ENCODE measurements at places on chromosomes 6 and 20.

DNA sequence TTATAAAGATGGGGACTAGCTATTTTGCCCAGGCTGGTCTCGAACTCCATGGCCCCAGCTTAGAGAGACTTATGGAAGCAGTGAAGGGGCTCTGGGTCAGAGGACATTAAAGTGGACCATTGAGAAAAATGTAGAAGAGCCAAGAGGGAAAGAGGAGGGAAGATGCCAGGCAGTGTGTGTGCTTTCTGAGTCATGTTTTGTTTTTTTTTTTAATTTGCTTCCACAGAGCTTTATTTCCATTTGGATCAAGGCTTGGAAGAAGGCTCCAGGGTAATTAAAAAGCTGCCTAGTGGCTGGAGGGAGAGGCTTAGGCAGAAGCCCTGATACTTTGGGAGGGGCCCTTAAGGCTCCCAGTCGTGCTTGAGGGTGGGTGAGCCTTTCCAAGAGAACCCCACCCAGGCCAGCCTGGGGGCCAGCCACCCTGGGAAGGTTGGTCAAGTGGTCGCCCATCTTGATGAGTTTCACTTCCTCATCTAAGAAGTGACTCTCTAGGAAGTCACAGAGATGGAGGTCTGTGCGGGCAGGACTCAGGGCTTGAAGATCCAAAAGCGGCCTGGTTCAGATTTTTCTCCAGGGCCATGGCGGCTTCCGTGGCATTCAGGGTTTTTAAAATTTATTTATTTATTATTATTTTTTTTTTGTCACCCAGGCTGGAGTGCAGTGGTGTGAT is 3.0 kb upstream of the ZNF335 start:
- DNase-seq = no peak

DNA sequence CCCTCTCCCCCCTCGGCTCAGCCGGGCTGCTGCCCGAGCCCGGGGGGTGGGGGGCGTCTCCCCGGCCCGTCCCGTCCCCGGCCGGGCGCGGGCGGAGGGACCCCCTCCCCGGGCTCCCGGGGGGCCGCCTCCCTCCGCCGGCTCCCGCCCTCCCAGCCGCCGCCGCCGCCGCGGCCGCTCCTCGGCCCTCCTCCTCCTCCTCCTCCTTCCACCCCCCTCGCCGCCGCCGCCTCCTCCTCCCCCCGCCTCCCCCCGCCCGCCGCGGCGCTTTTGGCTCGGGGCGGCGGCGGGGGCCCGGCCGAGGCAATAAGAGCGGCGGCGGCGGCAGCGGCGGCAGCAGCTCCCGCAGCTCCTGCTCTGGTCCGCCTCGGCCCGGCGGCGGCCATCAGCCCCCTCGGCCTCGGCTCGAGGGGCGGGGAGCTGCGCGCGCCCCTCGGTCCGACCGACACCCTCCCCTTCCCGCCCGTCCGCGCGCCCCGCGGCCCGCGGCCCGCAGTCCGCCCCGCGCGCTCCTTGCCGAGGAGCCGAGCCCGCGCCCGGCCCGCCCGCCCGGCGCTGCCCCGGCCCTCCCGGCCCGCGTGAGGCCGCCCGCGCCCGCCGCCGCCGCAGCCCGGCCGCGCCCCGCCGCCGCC is 38.7 kb downstream of the GNAS start:
- no peak for DNase-seq

DNA sequence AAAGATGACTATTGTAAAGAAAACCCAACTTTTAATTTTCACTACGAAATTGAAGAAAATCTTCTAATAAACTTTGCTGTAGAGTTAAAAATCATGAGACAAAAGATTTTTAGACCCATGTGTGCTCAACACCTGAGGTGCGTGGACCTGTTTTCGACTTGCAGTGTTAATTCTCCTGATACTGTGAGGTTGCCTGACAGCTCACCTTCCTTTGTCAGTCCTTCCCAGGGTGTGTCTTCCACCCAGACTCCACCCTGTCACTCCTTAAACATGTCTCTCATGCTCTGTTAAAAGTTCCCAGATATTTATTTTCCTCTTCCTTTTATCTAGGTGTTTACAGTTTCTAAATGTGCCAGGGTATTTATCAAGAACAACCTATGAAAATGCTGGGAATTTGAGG is 151.3 kb upstream of the NT5E start:
- no peak for DNase-seq

- no peak for DNase-seq
Measured at GRCh38 chr6:121971931-121972335, 427.5 kb upstream of the HSF2 start.

GRCh38 chr20:3146732-3147341 is 12.8 kb downstream of the FASTKD5 start:
- DNase-seq = no peak

GRCh38 chr6:142421285-142422117 is 119.7 kb downstream of the ADGRG6 start:
- DNase-seq = no peak

DNA sequence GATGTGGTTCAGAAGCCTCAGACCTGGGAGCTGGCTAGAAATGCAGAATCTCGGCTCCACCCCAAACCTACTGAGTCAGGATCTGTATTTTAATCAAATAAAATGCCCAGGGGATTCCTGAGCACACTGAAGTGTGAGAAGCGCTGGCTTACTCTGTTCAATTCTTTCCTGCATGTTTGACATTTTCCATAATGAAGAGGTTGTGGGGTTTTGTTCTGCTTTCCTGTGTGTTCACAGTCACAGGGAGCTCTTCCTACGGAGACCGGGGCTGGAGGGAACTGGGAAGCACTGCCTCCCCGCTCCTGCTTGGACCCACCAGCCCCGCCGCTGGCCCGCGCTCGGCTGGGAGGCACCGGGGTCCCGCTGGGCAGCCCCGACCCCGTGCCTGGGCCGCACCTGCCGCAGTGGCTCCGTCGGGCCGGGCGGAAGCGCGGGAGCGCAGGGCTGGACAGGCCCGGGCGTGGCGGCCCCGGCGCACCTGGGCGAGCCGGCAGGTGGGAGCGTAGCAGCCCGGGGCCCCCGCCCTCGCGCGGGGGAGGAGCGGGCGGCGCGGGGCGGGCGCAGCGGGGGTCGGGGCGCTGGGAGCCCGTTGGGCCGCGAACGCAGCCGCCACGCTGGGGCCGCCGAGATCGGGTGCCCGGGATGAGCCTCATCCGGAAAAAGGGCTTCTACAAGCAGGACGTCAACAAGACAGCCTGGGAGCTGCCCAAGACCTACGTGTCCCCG is at the start of gene MAPK13:
Gene MAPK13 (plus strand): TSS at position 573 of the 726 bp plus-strand sequence. CDS start 70 bp downstream, at position 643.
- DNase-seq = no peak

- DNase-seq = no peak
Measured at GRCh38 chr20:829551-829950, 4.0 kb upstream of the FAM110A start.

- no peak for DNase-seq
Measured at GRCh38 chr6:88301888-88302768, 136.0 kb upstream of the CNR1 start.

DNA sequence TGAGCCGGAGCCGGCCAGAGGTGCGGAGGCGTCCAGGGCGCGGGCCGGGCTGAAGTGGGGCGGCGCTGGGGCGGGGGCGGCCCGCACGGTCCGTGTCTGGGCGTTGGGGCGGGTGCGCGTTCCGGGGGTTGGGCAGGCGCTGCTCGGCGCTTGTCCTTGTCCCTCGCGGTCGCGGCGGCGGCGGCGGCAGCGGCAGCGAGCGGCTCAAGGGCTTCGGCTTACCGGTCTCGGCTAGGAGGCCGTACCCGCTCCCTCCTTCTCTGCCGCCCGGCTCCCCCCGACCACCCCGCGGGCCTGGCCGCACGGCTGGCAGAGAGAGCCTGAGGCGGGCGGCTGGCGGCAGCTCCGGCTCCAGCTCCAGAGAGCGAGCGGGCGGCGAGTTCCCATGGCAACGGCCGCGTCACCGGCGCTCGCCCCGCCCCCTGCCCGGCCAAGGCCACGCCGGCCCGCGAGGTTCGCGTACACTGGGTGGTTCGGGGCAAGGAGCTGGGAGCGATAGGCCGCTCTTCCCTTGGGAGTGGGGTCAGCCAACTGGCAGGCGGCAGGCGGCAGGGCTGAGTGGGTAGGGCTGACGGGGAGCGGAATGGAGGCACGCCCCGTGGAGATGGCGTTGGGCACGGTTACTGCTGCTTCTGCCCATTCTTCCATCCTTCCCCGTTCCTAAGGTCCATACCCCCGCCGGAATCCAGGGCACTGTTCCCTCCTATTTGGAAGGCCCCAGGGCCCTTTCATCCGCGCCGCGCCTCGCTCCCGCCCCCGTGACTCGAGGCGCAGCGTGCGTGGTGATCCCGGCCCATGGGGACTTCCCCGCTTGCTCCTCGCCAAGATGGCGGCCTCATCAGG is at the start of gene LRRC73:
Gene LRRC73 (minus strand): TSS at position 363 of the 843 bp plus-strand sequence. CDS start 561 bp downstream, outside the sequence.
- peak; percentile 45 for DNase-seq

- no peak for DNase-seq
Measured at GRCh38 chr20:10603378-10603777, 70.4 kb downstream of the JAG1 start.

GRCh38 chr6:36018339-36018738 is 6.1 kb downstream of the SLC26A8 start:
- no peak for DNase-seq

DNA sequence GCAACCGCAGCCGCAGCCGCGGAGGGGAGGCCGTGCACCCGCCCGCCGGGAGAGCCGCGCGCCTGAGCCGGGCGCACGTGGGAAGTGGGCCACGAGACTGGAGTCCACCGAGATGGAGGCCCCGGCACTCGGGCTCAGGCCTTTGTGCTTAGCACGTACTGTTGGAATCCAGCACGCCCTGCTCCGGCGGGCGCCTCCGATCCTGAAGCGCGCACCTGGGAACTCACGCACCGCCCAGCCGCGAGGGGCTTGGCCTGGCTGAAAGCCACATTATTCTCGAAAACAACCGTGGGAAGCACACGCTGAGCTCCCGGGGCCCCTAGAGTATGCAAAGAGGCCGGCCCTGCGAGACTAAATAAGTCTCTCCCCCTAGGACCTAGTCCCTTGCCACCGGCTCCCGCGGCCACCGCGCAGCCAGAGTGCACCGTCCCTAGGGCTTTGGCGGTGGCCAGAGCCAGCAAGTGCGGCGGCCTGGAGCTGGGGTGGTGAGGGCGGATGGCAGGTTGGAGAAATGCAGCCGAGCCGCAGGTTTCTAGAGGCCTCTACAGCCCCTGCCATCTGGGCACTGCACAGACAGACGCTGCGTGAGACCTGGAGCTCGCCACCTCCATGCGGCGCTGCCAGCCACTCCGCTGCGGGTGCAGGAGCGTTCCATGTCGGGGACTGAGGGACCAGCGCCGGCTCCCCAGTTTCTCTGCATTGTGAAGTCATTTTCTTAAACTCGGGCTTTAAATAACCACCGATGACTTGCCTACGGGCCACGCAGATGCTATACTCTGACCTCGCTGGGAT is 42.0 kb upstream of the LY86 start:
- no peak for DNase-seq

- DNase-seq = no peak
Measured at GRCh38 chr6:70375882-70376281, 37.4 kb upstream of the FAM135A start.

DNA sequence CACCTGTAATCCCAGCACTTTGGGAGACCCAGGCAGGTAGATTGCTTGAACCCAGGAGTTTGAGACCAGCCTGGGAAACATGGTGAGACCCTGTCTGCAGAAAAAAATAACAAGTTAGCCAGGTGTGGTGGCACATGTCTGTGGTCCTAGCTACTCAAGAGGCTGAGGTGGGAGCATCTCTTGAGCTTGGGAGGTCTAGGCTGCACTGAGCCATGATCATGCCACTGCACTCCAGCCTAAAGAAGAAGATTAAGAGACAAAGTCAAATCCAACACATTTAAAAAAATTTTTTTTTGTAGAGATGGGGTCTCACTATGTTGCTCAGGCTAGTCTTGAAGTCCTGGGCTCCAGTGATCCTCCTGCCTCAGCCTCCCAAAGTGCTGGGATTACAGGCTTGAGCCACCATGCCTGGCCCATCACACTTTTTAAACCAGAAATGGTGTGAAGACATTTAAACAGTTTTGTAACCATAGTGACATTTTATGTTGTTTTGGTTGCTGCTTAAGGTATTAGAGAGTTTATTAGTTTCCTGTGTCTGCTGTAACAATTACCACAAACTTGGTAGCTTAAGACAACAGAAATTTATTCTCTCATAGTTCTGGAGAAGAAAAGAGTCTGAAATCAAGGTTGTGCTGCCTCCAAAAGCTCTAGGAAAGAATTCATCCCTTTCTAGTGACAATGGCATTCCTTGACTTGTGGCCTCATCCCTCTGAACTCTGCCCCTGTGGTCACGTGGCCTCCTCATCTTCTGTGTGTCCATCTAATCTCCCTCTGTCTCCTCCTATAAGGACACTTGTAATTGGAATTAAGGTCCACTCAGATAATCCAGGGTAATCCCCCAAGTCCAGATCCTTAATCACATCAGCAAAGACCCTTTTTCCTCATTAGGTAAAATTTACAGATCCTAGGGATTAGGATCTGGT is 104.6 kb upstream of the TNFAIP3 start:
- DNase-seq = no peak

GRCh38 chr20:44355498-44356352 is at the start of gene HNF4A:
HNF4A (plus strand) TSS chr20:44355699; CDS start chr20:44355805, 106 bp downstream.
- no peak for DNase-seq

DNA sequence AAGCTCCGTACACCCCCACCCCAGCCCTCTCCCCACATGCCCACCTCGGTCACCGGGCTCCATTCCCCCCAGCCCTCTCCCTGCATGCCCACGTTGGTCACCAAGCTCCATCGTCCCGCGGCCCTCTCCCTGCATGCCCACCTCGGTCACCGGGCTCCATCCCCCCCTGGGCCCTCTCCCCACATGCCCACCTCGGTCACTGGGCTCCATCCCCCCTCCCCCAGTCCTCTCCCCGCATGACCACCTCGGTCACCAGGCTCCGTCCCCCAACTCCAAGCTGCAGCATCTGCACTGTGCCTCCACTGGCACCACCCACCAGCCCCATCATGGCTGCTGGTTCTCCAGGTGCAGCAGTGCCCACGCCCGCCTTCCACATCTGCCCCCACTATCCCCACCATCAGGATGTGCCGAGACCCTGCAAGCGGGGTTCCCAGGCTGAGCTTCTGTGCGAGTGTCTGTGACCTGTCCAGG is 16.8 kb downstream of the TAF4 start:
- DNase-seq = no peak

- no peak for DNase-seq
Measured at GRCh38 chr6:14455427-14455826, 337.9 kb downstream of the CD83 start.

DNA sequence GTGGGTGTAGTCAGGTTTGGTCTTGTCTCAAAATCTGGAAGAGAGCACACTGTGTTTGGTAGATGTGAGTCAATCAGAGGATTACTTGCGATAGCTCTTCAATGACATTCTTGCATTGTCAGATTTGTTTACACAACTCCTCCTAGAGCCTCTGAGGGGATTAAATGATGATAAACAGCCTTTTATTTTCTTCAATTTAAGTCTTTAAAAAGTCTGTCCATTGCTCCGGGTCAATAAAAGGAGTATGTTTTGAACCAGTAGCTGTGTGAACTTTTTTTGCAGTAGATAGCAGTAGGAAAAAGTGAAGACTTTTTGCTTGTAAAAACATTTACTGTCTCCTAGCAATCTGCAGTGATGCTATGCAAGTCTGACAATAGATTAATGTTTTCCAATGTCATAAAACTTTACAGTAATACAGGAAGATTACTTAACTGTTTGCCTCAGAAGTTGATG is 49.9 kb downstream of the GJA1 start:
- DNase-seq = no peak

- no peak for DNase-seq
Measured at GRCh38 chr6:39952167-39952566, 17.9 kb upstream of the MOCS1 start.

Measured in left renal pelvis (tissue), 4 donors.